NCI-H748 treated with DMSO at 0.1 percent for 48 hours (cell line): ENCODE measurements at places on chromosomes 16 and 17.

GRCh38 chr16:27424772-27425498 lies 23.0 kb downstream of the IL21R start:
- DNase-seq = no peak

GRCh38 chr16:636206-637080 lies at the start of gene METTL26:
Gene METTL26 (minus strand): TSS chr16:636305. CDS start chr16:636290, 15 bp downstream.
- DNase-seq = peak; percentile 67

GRCh38 chr17:14553847-14554246 lies 253.0 kb downstream of the HS3ST3B1 start:
- DNase-seq = no peak

DNA sequence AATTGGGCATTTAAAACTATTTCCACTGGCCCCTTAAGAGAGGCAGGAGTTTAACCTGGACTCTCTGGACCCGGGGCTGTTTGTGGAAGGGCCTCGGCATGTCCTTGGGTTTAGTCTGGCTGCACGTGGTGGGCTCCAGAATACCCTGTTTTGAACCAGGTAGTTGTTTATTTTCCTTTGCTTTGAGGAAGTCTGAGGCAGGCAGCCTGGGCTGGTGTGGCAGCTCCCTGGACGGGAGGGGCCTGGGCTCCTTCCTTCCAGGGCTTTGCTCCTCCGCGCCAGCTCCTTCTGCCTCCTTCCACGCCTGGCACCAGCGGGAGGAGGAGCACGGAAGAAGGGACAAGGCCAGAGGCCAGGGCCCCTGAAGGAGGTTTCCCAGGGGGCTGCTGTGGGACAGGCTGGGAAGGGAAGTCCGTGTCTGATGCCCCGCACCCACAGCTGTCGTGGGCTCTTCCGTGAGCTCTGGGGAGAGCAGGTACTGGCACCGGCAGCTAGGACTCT lies 15.5 kb downstream of the BANP start:
- no peak for DNase-seq

DNA sequence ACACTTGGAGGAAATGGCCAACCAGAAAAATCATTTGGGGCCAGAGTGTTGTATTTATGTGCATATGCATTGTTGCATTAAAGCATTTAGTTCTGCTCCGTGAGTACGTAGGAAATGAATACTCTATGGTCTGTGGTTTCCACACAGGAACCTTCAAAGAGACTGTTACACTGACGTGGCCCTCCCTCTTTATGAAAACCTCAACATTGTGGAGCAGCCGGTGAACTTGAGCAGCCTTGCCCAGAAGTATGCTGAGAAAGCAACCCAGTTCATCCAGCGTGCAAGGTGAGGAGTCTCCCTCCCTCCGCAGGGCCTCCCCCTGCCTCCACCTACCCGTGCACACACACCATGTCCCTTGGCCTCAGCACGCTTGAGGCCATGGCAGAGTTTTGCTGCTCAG lies 65.2 kb downstream of the ARSG start:
- DNase-seq = no peak

DNA sequence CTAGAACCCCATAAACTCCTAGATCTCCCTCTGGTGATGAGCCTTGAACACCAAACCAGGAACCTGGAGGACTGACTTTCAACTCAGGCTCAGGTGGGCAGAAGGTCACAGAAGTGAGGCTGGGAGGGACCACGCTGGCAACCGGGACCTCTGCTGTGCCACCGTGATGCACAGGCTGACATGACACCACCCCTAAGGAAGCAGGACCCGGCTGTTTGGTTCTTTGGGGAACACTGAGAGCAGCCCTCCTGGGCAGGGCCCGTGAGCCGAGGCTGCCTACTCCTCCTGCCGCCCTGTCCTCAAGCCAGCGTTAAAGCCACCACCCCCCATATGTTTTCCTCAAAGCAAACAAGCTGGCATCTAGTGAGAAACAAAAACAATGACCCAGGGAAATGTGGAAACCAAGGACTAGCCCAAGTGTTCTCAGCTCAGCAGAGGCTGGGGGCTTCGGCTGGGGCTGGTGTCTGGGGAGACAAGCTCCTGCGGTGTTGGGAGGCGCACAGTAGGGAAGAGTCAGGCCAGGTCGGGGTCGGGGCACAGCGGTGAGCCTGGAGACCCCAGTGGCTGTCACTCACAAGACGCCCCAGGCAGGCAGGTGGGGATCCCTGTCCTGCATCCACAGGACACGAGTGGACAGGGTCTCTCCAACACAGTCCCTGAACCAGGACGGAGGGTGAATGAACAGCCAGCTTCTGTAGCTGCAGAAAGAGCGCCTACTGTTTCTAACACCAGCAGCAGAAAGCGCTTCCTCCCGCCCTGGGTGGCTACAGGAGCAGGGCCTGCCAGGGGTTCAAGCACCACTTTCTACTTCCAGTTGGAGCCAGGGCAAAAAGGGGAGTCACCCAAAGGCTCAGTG lies 1.7 kb downstream of the SMIM5 start:
- DNase-seq = no peak

DNA sequence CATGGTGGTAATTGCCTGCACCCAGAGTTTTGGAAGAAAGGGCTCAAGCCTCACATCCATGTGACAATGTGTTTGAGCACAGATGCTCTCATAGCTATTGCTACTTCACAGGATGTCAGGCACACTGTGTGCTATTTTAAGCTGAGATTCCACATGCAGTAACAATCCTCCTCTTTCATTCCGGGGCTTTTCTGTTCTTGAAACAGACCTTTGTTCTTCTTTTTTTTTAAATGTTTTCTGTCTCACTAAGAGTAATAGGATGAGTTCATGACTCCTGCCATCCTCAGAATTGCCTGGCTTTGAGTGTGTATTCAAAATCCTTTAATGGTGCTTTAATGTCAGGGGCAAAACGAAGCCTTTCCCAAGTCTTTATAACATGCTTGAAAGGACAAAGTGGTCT lies 198.9 kb downstream of the ABCC12 start:
- DNase-seq = no peak

- DNase-seq = no peak
These were observed 8.0 kb downstream of the TEN1 start for GRCh38 chr17:75987041-75987440.
